NCI-H226 (cell line): ENCODE measurements at places on chromosomes 5 and 9.

DNA sequence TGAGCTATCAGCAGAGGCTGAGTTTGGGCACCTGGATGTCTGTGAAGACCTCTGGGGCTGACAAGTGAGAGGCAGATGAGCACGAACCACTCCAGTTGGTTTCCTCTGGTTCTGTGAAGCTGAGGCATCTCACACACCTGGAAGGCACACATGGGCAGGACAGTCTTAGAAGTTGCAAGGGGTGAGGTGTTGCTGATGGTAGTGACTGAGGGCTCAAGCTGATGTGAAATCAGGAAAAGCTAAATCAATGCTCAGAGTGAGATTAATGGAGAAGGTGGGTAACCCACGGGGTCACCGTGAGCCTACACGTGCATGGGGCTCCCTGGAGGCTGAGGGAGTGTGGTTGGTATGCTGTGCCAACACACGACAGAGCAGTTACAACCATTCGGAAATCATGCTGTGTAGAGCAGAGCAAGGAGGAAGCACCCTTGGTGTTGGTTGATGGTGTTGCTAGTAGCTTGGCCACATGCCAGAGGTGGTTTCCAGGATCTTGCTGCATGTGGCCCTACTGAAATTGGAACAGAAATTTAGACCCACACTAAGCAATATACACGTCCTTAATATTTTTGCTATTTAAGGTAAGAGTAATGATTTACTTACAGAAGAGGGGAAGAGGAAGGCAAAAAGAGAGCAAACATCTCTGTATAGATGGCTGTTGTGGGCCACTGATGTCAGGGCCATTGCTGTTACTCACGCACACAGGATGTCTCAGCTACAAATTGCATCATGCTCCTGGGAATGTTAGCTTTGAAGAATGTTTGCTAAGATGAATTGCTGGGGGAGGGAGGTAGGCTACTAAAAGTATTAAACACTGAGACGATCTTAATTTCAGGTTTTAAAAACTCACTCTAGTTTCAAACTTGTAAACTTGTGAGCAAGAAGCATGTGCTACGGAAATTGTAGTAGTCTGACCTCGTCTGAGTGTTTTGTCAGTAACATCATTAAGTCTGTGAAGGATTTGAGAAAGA is 170.5 kb downstream of the ARHGEF28 start:
- DNase-seq, result peak; percentile 90

GRCh38 chr5:88245893-88246244 is 22.8 kb downstream of the TMEM161B start:
- no peak for DNase-seq

- DNase-seq, result peak; percentile 43
Observed at GRCh38 chr5:72063219-72063819, 44.0 kb upstream of the MAP1B start.

GRCh38 chr9:109861918-109862317 is 81.9 kb downstream of the PALM2AKAP2 start:
- no peak for DNase-seq

DNA sequence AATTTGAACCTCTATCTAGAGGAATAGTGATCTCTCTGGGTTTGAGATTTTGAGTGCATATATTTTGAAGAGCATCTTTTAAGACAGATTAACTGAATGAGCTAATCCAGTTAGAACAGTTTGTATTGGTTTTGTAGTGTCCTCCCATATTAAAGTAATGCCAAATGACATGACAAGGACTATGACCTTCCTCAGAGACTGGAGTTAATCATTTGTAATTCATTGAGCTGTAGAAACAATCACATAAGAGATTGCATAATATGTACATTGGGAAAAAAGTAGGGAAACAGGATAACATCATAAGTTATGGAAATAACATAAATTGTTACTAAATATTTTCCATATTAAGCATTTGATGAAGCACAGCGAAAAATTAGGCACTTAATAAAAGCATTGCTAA is 45.8 kb upstream of the PRDM9 start:
- DNase-seq, result no peak

GRCh38 chr5:149240354-149240998 is 31.2 kb upstream of the AFAP1L1 start:
- DNase-seq, result no peak

- no peak for DNase-seq
Observed at GRCh38 chr5:911601-912000, 18.9 kb downstream of the TRIP13 start.

DNA sequence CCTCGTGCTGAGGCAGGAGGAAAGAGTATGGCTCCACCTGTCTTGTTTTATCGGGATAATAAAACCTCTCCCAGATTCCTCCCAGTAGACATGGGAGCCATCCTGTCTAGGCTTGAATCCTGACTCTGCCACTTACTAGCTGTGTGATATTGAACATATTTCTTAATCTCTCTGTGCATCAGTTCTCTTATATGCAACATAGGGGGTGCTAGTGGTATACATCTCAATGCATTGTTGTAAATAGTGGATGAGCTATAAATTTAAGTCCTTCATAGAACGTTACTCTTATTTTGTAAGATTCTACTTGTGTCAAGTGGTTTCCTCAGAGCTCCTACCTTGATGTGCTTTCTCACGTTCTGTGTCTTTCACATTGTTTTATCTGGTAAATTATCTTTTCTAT is 417.7 kb upstream of the POU5F2 start:
- no peak for DNase-seq

GRCh38 chr5:33371660-33372059 is 69.1 kb upstream of the TARS1 start:
- no peak for DNase-seq

GRCh38 chr5:52800394-52801213 is 12.9 kb downstream of the ITGA1 start:
- DNase-seq, result peak; percentile 54

GRCh38 chr9:78187763-78188484 is 48.0 kb upstream of the CEP78 start:
- no peak for DNase-seq

DNA sequence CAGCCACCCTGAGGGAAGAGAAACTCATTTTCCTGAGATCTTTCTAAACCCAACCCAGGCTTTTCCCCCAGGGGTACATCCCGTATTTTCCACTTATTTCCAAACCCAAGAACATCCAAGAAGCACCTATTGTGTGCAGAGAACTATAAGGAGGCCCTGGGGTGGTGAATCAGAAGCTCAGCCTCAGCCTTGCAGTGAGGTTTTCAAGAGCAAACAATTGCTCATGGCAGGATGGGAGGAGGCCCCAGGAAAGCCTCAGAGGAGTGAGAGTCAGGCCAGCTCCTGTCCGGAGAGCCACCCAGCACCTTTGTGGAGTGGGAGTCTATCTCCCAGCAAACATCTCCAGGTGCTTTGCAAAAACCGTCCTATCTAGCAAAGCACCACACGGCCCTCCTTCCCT is 19.2 kb downstream of the NIPAL4 start:
- no peak for DNase-seq

DNA sequence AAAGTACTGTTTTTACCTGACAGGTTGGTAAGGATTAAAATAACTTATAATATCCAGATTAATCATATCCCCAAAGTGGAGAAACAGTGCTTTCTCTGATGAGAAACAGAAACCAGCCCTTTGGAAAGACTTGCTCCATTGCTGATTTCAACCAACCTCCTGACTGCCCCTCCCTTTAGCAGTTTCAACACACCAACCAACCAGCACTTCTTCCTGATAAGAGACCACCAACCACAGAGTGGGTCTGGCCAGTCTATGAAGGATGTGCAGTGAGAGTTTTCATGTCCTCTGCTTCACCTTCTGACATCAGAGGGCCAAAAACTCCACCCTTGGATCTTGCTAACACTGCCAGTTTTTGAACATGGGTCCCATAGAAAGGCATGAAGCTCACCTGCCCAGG is 28.1 kb downstream of the RIGI start:
- DNase-seq, result no peak

DNA sequence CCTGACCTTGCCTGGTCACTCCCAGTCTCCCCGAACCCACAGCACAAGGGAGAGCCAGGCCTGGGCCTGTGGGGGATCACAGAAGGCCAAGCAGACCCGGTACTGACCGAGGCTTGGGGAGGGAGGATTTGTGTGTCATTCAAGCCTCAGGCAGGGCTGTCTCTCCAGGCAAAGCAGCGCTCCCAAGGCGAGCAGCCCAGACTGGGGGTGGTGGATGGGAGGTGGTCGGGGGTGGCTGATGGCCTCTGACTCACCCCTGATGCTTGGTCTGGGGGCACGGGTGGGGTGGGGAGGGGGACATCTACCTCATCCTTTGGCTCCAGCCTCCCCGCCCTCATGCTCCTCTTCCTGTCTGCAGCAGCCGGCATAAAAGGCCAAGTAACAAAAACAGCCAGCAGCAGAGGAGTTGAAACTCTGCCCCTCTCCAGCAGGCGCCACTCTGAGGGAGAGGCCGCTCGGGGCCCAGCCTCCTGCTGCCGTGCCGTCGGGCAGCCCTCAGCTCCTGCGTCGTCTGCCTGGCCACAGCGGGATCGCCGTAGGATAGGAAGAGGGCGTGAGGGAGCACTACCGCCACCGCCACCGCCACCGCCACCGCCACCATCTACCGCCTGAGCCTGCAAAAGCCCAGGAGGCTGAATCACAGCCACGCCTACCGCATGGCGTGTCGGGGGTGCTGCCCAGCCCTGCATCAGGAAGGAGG is 166.0 kb downstream of the OLFM1 start:
- peak; percentile 7 for DNase-seq

GRCh38 chr5:58683567-58683966 is 100.7 kb downstream of the RAB3C start:
- no peak for DNase-seq

GRCh38 chr5:172594867-172595466 is 46.1 kb upstream of the NEURL1B start:
- DNase-seq, result no peak

GRCh38 chr9:19154135-19154612 is 26.9 kb upstream of the PLIN2 start:
- peak; percentile 99 for DNase-seq

DNA sequence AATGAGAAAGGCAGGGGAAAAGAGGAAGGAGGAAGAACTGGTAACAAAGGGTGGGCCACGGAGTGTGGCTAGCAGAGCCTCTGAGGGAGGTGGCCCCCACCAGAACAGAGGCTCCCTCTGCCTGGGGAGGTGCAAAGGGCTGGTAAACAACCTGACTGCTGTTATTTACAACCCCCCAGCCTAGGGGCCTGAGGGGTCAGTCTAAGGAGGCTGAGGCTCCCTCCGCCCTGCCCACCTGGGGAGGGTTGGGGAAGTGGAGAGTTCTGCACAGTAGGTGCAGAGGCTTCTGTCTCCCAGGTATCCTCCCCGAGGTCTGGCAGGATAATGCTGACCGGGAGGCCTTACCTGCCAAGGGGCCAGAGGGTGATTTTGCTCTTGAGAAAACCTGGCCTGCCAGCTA is 35.6 kb upstream of the SMU1 start:
- DNase-seq, result no peak

DNA sequence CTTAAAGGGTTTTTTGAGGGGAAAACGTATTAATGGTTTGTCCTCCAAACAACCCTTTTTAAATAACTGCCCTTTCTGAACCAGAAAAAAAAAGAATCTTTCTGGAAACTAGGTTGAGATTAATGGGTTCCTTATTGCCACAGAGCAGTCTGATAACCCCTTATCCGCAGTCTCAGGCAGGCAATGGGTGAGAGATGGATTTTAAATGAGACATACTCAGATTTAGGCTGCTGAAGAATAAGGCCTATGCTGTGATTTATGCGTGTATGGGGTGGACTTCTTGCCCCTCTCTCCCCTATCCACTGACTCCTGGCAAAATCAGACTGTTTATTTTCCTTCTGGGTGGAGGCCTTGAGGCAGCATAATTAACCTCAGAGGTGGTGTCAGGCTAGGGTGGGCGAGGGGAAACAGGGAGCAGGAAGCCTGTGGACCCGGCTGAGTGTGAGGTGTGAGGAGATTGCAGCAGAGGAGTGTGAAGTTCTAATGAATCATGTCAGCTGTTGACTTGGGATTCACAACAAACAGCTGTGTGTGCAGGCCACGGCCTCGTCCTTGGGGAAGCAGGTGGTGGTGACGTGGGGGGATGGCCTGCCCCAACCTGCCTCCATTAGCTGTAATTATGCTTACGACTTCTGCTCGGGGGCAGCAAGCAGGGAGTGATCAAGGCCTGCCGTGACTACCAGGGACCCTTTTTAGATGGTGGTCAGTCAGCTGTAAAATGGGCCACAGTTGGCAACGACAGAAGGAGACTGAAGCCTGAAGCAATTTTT is 196.4 kb downstream of the SEMA6A start:
- DNase-seq, result no peak

DNA sequence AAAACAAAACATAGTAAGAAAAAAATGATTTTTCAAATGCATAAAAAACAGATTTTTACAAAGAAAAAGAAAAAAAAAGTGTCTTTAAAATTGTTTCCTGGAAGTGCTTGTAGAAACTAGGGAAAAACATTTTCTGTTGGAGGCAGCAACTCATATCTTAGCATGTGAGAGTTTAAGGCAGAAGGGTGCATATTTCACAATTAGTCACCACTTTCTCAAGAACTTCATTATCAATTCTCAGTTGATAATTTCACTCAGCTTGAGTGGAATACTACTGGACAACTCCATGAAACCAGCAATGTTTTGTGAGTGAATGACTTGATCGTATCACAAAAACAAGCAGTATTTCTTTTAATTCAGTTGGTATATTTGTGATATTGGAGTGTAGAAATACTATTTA is 508.3 kb upstream of the DAB2 start:
- no peak for DNase-seq

DNA sequence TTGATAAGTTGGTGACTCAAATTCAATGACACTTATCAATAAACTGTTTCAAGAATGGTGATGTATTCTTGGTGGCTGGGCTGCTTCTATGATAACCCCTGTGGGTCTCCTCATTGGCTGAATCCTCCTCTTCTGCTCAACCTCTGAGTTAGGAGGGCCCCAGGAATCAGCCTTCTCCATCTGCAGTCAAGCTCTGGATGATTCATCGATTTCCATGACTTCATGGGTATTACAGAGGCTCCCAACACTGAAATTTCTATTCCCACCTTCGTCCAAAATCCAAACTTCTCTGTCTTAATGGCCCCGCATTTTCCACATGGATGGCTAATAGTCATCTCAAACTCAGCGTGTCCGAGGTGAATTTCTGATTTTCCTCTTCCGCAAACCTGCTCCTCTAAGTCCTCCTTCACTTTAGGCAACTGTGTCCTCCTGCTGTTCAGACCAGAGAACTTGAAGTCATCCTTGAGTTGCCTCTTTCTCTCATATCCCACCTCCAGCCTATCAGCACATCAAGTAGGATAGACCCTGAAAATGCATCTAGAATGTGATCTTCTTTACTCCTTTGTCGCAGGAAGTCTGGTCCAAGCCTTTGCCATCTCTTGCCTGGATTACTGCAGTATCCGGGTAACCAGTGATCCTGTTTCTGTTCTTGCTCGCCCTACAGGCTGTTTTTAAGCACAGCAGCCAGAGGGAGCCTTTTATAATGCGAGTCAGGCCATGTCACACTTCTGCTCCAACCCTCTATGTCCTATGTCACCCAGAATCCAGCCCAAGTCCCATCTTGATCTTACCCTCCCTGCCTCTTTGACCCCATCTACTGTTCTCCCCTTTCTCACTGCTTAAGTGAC is 41.4 kb upstream of the IL7R start:
- peak; percentile 9 for DNase-seq
